CD4-positive, alpha-beta T cell treated with Interleukin-6 at 100 ng/mL for 8 hours (primary cell): ENCODE measurements at places on chromosomes 11 and 22.

DNA sequence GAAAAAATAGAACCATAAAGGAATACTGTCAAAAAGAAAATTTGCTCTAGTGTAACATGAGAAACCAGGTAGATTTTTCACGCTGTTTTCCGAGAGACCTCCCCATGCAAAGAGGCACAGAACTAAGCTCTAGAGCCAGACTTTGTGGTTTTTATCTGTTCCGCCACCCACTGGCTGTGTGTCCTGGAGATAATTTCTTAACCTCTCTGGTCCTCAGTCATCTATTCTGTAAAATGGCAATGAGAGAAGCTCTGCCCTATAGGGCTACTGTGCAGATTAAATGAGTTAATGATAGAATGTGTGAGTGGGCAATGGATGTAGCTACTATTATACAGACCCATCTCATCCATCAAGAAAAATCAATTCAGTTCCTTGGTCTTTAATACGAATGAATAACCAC lies 9.4 kb upstream of the SIGIRR start:
- no peak for DNase-seq

- no peak for DNase-seq
Measured at GRCh38 chr22:31449506-31449905, 40.1 kb downstream of the EIF4ENIF1 start.

DNA sequence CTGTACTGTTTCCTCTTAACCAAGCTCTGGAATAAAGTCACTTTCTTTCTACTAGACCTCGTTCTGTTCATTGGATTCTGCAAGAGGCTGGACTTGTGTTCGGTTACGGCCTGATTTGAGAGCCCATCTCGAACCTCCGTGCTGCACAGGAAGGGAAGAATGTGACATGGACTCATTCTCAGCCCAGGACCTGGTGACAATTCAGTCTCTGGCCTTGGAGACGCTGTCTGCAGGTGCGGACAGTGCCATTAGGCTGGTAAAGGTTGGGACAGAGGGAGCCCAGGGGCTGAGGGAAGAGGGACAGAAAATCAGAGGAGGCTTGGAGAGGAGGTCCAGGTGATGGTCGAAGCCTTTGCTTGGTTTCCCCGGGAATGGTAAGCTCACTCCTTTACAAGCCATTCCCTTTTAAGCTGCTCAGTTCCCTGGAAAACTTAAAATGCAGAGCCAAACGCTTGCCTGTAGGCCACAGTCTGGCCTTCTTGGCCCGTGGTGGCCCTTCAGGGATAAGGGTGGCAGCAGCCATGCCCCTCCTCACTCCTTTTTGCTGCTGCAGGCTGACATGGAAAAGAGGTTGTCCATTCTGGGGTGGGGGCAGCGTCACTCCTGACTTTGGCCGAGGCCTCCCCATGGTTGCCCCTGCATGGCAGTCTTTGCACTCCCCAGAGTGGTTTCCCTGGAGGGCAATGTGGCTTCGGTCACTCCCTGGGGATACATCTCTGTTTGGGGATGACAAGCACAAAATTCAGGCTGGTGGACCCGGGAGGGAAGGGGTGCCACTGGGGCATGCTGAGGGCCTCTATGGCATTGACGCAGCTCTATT lies 52.3 kb downstream of the SHISAL1 start:
- DNase-seq = no peak

- DNase-seq = no peak
Measured at GRCh38 chr11:70445605-70446004, 47.3 kb downstream of the CTTN start.

DNA sequence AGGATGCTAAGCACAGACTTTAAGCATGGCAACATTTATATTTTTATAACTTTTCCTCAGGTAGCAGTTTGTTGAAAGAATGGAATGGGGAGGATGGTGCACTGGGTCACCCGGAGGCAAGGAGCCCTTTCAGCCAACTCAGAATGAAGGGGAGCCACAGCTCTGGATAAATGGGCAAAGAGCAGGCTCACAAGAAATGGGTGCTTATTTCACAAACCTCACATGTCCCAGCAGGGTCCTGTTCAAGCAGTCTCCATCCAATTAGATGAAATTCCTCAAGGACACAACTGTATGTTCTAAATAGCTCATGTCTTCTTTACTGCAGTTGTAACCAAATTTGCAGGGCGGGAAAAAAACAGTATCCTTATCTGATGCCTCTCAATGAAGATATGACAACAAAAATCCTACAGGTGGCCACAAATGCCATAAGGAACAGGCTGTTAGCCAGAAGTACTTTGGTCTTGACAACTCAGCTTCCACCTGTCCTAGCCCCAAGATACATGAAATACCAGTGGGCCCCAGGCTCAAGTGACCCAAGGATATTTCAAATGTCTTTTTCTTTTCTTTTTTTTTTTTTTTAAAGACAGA lies 48.2 kb downstream of the MAPK1 start:
- DNase-seq = no peak

GRCh38 chr11:67306769-67307544 lies 3.6 kb downstream of the SSH3 start:
- no peak for DNase-seq

DNA sequence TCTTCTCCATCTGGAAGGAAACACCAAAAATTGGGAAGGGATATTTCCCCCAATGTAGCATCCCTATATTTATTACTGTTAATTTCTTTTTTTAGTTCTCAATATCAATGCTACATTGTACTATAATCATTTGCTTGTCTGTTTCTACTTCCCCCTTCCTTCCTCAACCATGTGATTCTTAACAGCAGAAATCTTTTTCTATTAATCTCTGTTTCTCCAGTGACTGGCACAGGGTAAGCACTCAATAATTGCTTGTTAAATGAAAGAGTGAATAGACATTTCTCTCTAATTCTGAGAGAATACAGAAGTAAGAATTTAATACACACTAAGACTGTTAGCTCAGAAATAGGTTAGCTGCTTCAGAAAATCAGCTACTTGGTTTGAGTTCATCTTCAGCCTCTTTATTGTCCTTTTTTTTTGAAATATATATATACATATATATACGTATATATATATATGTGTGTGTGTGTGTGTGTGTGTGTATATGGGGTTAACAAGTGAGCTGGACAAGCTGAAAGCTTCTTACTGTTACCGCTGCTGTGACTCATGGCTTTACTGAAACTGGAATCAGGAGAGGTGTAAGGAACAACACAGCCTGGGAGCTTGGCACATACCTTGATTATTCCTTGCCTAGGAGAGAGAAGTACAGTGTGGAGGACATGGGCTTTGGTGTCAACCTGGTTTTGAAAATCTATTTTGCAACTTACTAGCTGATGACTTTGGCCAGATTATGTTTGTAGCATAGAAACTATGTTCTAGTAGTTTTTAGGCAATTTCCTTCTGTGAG lies 26.2 kb upstream of the PDE3B start:
- no peak for DNase-seq

DNA sequence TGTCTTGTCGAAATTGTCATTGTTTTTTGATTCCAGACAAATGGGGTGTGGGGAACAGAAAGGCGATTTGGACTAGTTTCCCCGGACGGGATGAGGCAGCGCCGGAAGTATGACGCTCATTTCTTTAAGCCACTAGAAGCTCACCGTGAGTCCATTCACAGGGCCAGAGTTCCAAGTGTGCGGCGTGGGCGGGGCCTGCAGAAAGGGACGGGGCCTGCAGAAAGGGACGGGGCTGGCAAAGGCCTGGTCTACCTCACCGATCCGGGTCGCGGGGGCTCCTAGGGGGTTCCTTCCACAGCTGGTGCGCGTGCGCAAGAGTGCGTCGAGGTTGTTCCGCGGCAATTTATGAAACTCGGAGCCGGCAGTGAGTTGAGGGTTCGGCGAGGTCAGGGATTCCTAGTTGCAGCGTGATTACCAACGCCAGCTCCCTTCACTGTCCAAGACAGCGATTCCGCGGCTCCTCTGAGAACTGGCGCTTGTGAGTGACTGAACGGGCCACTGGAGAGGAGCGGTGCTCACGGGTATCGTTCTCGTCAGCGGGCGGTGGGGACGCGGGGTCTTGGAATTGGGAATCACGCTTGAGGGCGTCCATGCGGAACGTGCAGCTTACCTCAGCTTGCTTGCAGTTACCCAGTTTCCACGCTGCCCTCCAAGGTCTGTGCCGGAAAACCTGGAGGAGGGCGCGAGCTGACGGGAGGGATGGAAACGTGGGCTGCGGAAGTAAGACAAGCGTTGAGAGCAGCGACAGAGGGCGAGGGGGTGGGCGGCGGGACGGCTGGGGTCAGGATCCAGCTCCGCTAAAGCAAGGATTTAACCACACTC lies at the start of gene ZNF215:
Gene ZNF215, plus strand, starts transcription at position 219 of the 822 bp plus-strand sequence. CDS start 5,847 bp downstream, outside the sequence.
- peak; percentile 26 for DNase-seq
